Activated T-cell treated with anti-CD3 and anti-CD28 coated beads for 24 hours (primary cell): ENCODE measurements at places on chromosomes 4 and X.

- DNase-seq = no peak
These were observed 136.6 kb upstream of the SH3RF1 start for GRCh38 chr4:169407217-169407845.

GRCh38 chr4:95165926-95166524 is 382.7 kb downstream of the UNC5C start:
- DNase-seq = peak; percentile 13

GRCh38 chr4:93719552-93719951 is 109.0 kb upstream of the ATOH1 start:
- DNase-seq = no peak

DNA sequence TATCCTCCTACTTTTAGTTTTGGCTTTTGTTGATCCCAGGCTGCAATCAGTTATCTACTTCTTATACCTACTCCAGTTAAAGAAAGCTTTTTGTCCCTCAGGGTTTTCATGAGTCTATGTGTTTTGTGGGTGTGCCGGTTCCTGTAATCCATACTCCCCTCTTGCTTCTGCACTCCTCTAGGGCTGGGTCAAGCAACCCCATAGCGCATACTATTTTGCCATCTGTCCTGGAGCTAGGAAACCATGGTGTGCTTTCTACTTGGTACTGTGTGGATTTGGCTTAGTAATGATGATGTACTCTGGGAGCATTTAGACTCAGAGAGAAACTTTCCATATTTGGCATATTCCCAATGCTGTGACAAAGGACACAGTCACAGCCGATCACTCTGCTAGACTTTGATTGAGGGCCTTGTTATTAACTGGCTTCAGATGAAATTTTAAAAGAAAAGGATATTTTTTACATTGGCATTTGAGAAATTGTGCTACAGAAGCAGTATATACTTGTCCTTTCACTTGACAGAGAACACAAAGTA is 86.1 kb upstream of the GRXCR1 start:
- no peak for DNase-seq

GRCh38 chrX:79156818-79157217 is 12.3 kb downstream of the GPR174 start:
- no peak for DNase-seq

DNA sequence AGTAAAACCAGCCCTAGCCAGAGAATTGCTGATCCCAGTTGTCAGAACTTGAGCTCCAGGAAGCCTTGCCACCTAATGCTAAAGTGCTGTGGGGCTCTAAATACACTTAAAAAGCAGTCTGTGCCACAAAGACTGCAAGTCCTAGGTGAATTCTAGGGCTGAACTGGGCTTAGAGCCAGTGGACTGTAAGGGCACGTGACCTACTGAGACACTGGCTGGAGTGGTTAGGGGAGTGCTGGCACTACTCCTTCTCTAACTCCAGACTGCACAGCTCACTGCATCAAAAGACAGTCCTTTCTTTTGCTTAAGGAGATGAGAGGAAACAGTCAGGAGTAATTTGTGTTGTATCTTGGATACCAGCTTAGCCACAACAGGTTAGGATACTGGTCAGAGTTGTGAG is 1240.2 kb downstream of the FAM133A start:
- no peak for DNase-seq

DNA sequence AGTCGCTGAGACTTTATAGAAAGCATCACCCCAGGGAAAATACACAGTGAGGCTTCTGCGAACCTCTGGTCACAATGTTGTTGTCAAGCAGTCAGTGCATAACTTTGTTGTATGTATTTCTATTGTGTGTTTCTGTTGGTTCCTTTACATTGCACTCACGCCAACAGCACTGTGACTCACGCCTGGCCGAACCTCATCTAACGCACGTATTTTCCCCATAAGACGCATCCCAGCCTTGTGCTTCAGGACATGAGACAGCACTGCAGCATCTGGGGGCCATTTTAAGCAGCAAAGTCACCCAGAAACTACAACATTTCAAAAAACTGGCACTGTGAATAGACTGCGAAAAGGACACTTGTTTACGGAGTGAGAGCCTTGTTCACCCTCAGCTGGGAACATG is 30.6 kb downstream of the TBL1X start:
- no peak for DNase-seq

DNA sequence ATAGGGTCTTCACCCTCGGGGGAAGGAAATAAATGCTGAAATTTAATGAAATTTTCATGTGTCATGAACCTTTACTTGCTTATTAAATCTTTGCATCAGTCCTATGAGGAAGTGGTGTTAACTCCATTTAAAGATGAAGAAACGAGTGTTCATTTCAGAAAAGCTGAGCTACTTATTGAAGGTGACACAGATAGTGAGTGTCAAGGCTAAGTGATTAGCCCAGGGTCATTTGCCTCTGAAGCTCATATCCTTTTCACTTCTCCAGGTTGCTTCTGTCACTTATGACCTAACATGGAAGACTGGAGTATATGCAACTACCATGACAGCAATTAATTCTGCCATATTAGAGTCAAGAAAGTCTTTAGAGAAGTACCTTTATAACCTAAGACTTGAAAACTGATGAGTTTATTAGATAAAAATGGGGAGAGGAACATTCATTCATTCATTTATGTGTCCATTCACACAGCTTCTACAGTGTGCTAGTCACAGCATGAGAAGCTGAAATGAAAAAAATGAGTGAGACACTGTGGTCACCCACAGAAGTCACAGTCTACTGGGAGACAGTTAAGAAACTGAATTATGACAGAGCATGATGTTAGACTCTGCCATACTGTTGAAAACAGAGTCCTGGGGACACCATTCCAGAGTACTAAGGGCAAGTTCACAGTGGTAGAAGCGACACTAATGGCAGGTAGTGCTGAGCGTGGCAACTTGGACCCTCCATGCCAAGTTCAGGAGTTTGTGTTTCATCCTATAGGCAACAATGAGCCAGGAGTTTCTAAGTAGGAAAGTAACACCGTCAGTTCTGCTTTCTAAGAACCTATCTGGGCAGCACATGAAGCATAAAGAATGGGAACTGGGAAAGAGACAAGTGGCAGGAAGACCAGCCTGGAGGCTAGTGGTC is 21.3 kb downstream of the ALPK1 start:
- no peak for DNase-seq

DNA sequence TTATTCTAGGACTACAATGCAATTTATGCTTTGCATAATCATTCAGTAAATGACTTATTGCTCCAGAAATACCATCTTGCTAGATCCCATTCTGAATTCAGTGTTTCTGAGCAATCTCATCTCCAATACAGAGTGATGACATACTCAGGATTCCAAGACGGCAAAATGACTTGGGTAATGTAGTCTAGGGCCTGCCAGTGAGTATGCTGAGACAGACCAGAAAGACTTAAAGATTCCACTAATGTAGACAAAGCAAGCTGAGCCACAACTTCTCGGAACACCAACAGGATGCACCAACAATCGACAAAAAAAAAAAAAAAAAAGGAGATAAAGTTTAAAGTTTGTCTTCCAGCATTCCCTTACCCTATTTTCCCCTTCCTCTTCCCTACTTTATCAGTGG is 919 bp upstream of the SEC24B start:
- DNase-seq = no peak

DNA sequence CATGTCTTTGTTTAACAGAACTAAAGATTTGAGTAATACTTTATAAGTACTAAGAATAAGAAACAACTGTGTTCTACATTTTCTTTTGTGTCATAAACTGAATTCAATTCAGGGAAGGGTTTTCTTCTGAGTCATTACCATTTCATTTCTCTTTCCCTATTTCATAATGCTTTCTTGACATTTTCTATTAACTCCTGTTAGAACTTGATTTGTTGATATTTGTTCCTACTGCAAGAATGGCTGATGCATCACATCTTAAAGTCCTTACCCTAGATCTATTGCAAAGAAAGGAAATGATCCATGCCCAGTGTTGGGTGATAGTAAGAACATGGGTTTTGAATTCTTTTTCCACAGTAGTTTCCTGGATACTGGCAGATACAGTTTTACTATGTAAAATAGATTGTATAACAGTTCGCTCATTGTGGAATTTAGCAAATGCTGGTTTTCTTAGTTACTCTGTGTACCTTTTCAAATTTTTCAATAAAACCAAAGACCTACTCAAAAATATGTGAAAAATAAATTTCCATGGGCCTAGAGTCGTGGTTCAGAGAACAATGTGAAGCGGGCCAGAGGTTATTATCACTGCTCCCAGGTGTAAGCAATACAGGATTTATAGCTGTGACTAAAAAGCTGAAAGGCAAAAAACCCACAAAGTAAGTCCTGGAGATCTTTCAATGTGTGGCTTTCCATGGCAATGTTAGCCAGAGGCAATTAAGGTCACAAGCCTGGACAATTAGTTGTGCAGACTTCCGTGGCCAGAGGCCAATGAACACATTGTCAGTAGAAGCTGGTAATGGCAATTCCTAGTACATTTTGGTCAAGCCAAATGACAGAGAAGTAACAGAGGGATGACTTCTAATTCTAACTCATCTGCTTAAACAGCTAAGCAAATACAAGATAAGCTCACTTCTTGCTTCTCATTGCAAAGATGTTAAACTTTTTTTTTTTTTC is 127.3 kb upstream of the FAT4 start:
- DNase-seq = no peak
